ENCODE measurements at places on chromosomes 5 and 9. TPM values are rescaled to one million over a fixed set of nuclear protein-coding genes. Genes with fewer than 3 reads are reported as not detected.
A peak's percentile ranks its signal among the peaks of the same experiment; 100 is the strongest.

- H3K27ac ChIP-seq = no peak overlapping the region
- H3K4me3 ChIP-seq = no peak overlapping the region
- no peak for DNase-seq
- no peaks in the 10 kb centered on the region for H3K4me1 ChIP-seq
These were observed 49.6 kb downstream of the NSUN2 start for GRCh38 chr5:6583049-6583880.

DNA sequence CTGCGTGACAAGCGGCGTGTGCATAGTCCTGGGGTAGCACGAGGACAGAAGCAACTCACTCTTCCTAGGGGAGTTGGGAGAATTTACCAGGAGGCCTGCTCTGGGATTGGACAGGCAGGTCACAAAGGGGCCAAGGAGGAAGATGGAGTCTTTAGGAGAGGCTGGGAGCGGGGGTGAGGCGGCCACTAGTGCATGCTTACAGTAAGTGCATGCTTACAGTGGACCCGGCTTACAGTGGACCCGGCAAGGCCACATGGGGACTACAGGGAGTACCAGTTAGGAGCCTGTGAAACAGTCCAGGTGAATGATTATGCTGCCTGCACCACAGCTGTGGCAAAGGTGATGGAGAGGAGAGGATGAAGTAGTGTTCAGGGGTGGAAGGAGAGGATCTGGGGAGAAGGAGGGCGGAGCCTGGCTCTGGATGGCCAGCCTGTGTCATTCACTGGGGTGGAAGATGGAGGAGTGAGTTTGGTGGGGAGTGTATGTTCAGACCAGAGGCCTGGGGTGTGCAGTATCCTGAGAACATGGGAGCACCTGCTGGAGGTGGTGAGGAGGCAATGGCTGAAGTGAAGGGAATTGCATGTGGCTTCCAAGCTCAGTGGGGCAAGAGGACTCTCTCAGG is 78.7 kb downstream of the CRB2 start:
- H3K4me3 ChIP-seq = no peak overlapping the region
- no peak for DNase-seq
- H3K27ac ChIP-seq = peak overlapping the region; percentile 25
- no peaks in the 10 kb centered on the region for H3K4me1 ChIP-seq

GRCh38 chr9:38367898-38368297 is 24.6 kb upstream of the ALDH1B1 start:
- no peak overlapping the region for H3K4me3 ChIP-seq
- no peak overlapping the region for H3K27ac ChIP-seq
- peaks cover 12% of the 10 kb centered on the region for H3K27me3 ChIP-seq
- H3K4me1 ChIP-seq = peaks cover 5% of the 10 kb centered on the region

DNA sequence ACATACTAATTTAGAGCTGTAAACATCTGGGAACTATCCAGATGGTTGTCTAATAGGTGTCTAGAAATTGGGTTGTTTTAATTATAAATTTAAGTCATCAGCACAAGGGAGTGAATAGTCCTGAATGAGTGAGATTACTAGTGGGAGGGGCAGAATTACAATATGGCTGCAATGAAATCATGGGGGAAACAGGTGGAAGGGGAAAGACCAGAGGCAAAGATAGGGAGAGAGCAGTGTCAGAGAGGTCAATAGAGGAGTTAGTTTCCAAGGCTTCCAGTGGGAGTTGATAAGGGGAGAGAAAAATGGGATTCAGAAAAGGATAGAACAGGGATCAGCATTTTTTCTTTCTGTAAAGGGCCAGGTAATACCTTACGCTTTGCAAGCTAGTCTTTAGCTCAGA is 8.9 kb downstream of the AK6 start:
- peaks cover 4% of the 10 kb centered on the region for H3K4me1 ChIP-seq
- H3K27ac ChIP-seq = peak overlapping the region; percentile 76
- H3K27me3 ChIP-seq = no peaks in the 10 kb centered on the region
- no peak for DNase-seq
- peaks cover 66% of the 10 kb centered on the region for H3K36me3 ChIP-seq
- no peak overlapping the region for H3K4me3 ChIP-seq

GRCh38 chr5:74225587-74225986 is 414.9 kb downstream of the ENC1 start:
- H3K36me3 ChIP-seq = no peaks in the 10 kb centered on the region
- H3K4me3 ChIP-seq = no peak overlapping the region
- H3K27ac ChIP-seq = no peak overlapping the region
- DNase-seq = no peak

- H3K27me3 ChIP-seq = no peaks in the 10 kb centered on the region
- no peak for DNase-seq
- H3K27ac ChIP-seq = no peak overlapping the region
- no peak overlapping the region for H3K4me3 ChIP-seq
These were observed 245.7 kb upstream of the NR4A3 start for GRCh38 chr9:99576002-99576401.

- H3K4me1 ChIP-seq = peaks cover 59% of the 10 kb centered on the region
- no peak overlapping the region for H3K4me3 ChIP-seq
- no peak for DNase-seq
- peaks cover 6% of the 10 kb centered on the region for H3K36me3 ChIP-seq
- peak overlapping the region; percentile 98 for H3K27ac ChIP-seq
These were observed 63.1 kb upstream of the CD180 start for GRCh38 chr5:67259548-67260215.

- H3K4me3 ChIP-seq = no peak overlapping the region
- no peak for DNase-seq
- peaks cover 12% of the 10 kb centered on the region for H3K4me1 ChIP-seq
These were observed 19.5 kb downstream of the MAP1B start for GRCh38 chr5:72126796-72127195.

- no peak overlapping the region for H3K27ac ChIP-seq
- no peaks in the 10 kb centered on the region for H3K36me3 ChIP-seq
- peak; percentile 62 for DNase-seq
- peaks cover 8% of the 10 kb centered on the region for H3K4me1 ChIP-seq
- H3K27me3 ChIP-seq = no peaks in the 10 kb centered on the region
These were observed 142.9 kb downstream of the DMAC1 start for GRCh38 chr9:7656636-7657035.

- H3K36me3 ChIP-seq = no peaks in the 10 kb centered on the region
- no peaks in the 10 kb centered on the region for H3K4me1 ChIP-seq
- no peak overlapping the region for H3K27ac ChIP-seq
- no peak for DNase-seq
- H3K4me3 ChIP-seq = no peak overlapping the region
These were observed 143.0 kb downstream of the ADAMTSL1 start for GRCh38 chr9:18616976-18617375.

DNA sequence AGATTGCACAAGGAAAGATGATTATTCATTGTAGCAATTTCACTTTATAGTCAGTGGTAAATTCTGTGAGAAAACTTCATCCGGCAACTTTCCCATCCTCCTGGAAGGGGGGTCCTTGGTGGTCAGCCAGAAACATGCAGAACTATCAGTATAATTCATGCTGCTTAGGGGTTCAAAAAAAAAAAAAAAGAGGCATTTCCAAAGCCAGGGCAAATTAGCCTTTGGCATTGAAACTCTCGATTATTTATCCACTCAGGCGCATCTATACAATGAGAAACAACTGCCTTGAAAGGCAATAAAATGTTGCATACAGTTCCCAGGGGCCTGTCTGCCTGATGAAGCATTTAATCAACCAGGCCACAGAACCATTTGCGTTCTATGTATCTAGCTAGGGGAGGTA is 263.3 kb downstream of the TMEM167A start:
- no peaks in the 10 kb centered on the region for H3K36me3 ChIP-seq
- peaks cover 6% of the 10 kb centered on the region for H3K4me1 ChIP-seq
- H3K27me3 ChIP-seq = no peaks in the 10 kb centered on the region

DNA sequence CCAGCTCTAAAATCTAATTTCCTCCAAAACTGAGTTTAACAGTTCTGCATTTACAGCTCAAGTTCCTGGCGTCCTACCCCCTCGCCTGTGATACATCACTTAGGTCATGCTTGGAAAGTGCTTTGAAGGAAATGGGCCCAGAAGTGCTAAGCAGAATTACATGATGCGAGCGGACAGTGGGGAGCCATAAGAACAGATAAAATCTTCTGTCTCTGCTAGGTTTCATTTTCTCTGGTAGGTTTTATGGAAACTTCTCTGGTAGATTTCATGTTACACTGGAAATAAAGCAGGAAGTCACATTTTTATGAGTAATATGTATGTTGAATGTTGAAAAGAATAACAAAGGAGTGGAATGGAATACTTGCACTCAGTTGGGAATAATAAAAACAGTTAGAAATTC is 138.3 kb downstream of the ZDHHC21 start:
- no peaks in the 10 kb centered on the region for H3K36me3 ChIP-seq
- no peak overlapping the region for H3K27ac ChIP-seq
- peaks cover 7% of the 10 kb centered on the region for H3K27me3 ChIP-seq
- no peak overlapping the region for H3K4me3 ChIP-seq

DNA sequence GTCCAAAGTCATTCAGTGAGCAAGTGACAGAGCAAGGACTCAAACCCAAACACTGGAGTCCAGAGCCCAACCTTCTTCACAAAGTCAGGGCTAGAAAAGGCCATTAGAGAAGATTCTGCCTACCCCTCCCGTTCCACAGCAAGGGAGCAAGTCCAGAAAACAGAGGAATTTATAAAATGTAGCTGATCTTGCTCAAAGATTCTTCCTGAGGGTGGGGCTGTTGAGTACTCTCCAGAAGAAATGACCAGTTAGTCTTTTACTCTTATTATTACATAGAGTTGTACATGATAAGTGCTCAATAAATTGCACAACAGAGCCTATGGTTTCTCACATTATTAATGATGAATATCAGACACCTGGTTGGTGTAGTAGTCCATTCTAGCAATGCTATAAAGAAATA is 39.3 kb upstream of the HMHB1 start:
- H3K27me3 ChIP-seq = no peaks in the 10 kb centered on the region
- no peak overlapping the region for H3K27ac ChIP-seq
- no peaks in the 10 kb centered on the region for H3K4me1 ChIP-seq

DNA sequence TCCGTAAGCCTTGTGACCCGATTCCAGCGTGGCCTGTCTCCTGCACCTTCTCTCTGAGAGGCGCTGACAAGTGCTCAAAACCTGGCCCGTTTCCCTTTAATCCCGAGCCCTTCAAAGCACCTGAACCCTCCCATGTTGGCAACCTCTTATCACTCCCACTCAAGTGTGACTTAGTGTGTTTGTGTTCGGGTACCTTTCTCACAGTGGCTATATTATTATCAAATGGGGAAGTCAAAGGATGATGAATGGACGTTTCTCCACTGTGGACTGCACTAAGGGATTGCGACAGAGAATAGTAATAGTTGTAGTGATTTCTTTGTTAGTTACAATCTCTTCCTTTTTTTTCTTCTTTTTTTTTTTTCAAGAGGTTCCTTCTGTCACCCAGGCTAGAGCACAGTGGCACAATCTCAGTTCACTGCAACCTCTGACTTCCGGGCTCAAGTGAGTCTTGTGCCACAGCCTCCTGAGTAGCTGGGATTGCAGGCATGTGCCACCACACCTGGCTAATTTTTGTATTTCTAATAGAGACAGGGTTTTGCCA is 65.4 kb upstream of the TNFSF8 start:
- no peaks in the 10 kb centered on the region for H3K36me3 ChIP-seq
- DNase-seq = no peak
- no peak overlapping the region for H3K4me3 ChIP-seq
- H3K4me1 ChIP-seq = no peaks in the 10 kb centered on the region
- no peak overlapping the region for H3K27ac ChIP-seq

GRCh38 chr9:77710965-77711648 is 63.0 kb upstream of the GNA14 start:
- H3K36me3 ChIP-seq = peaks cover 13% of the 10 kb centered on the region
- DNase-seq = no peak
- H3K4me1 ChIP-seq = peaks cover 41% of the 10 kb centered on the region
- no peak overlapping the region for H3K4me3 ChIP-seq
- no peaks in the 10 kb centered on the region for H3K27me3 ChIP-seq

GRCh38 chr9:136484153-136485048 is 1.6 kb upstream of the SEC16A start:
- H3K4me3 ChIP-seq = peak overlapping the region; percentile 98
- peaks cover 10% of the 10 kb centered on the region for H3K4me1 ChIP-seq
- no peaks in the 10 kb centered on the region for H3K27me3 ChIP-seq

- no peak overlapping the region for H3K4me3 ChIP-seq
- H3K27ac ChIP-seq = no peak overlapping the region
- no peaks in the 10 kb centered on the region for H3K36me3 ChIP-seq
These were observed 22.3 kb downstream of the MINAR2 start for GRCh38 chr5:129770024-129770820.

The IL13 gene
- not detected for total RNA-seq

The PCA3 gene
- total RNA-seq = not detected

The SLC6A18 gene
- total RNA-seq = not detected

The CNTNAP3 gene
- 11.2 TPM for total RNA-seq

The REXO4 gene
- 38.1 TPM for total RNA-seq

The LMX1B gene
- total RNA-seq = 3.9 TPM

The YTHDC2 gene
- total RNA-seq = 24.6 TPM

The ZNF367 gene
- 2.7 TPM for total RNA-seq

Measured in MCF 10A (cell line).